Hepatocyte (in vitro differentiated cells): ENCODE measurements at places on chromosomes 3 and 15.

- peak; percentile 64 for DNase-seq
- peaks cover 10% of the 10 kb centered on the region for H3K27me3 ChIP-seq
- no peak overlapping the region for H3K4me3 ChIP-seq
- H3K36me3 ChIP-seq: no peaks in the 10 kb centered on the region
- peak overlapping the region; percentile 89 for H3K27ac ChIP-seq
These were observed 3.1 kb downstream of the GP5 start for GRCh38 chr3:194395778-194396538.

GRCh38 chr3:17752876-17753631 lies 10.6 kb upstream of the TBC1D5 start:
- H3K4me1 ChIP-seq: no peaks in the 10 kb centered on the region
- H3K27me3 ChIP-seq: no peaks in the 10 kb centered on the region
- no peak overlapping the region for H3K27ac ChIP-seq
- no peak overlapping the region for H3K4me3 ChIP-seq

- H3K27me3 ChIP-seq: no peaks in the 10 kb centered on the region
- no peaks in the 10 kb centered on the region for H3K36me3 ChIP-seq
- no peak overlapping the region for H3K4me3 ChIP-seq
These were observed 9.4 kb downstream of the IGSF11 start for GRCh38 chr3:119025171-119025795.

GRCh38 chr15:59152694-59153450 lies 47.9 kb downstream of the CCNB2 start:
- H3K27me3 ChIP-seq: no peaks in the 10 kb centered on the region
- H3K4me1 ChIP-seq: no peaks in the 10 kb centered on the region
- H3K36me3 ChIP-seq: no peaks in the 10 kb centered on the region
- no peak overlapping the region for H3K4me3 ChIP-seq
- no peak for DNase-seq

- no peak overlapping the region for H3K27ac ChIP-seq
- no peaks in the 10 kb centered on the region for H3K27me3 ChIP-seq
- H3K4me1 ChIP-seq: peaks cover 20% of the 10 kb centered on the region
- no peak overlapping the region for H3K4me3 ChIP-seq
- no peaks in the 10 kb centered on the region for H3K36me3 ChIP-seq
- peak; percentile 80 for DNase-seq
These were observed 38.8 kb downstream of the TM2D3 start for GRCh38 chr15:101613130-101614000.

GRCh38 chr3:189685860-189686259 lies 54.7 kb downstream of the TP63 start:
- H3K4me3 ChIP-seq: no peak overlapping the region
- peak; percentile 17 for DNase-seq
- H3K36me3 ChIP-seq: no peaks in the 10 kb centered on the region
- H3K27me3 ChIP-seq: no peaks in the 10 kb centered on the region
- peaks cover 6% of the 10 kb centered on the region for H3K4me1 ChIP-seq

- no peaks in the 10 kb centered on the region for H3K4me1 ChIP-seq
- no peak for DNase-seq
- no peak overlapping the region for H3K4me3 ChIP-seq
- no peaks in the 10 kb centered on the region for H3K27me3 ChIP-seq
These were observed 489.9 kb downstream of the SOX2 start for GRCh38 chr3:182201456-182202168.

GRCh38 chr3:126316031-126316461 lies 41.2 kb downstream of the KLF15 start:
- DNase-seq: no peak
- no peak overlapping the region for H3K4me3 ChIP-seq
- peaks cover 11% of the 10 kb centered on the region for H3K4me1 ChIP-seq
- no peak overlapping the region for H3K27ac ChIP-seq
- no peaks in the 10 kb centered on the region for H3K27me3 ChIP-seq

GRCh38 chr3:120148187-120148949 lies 54.1 kb upstream of the GSK3B start:
- peaks cover 16% of the 10 kb centered on the region for H3K4me1 ChIP-seq

DNA sequence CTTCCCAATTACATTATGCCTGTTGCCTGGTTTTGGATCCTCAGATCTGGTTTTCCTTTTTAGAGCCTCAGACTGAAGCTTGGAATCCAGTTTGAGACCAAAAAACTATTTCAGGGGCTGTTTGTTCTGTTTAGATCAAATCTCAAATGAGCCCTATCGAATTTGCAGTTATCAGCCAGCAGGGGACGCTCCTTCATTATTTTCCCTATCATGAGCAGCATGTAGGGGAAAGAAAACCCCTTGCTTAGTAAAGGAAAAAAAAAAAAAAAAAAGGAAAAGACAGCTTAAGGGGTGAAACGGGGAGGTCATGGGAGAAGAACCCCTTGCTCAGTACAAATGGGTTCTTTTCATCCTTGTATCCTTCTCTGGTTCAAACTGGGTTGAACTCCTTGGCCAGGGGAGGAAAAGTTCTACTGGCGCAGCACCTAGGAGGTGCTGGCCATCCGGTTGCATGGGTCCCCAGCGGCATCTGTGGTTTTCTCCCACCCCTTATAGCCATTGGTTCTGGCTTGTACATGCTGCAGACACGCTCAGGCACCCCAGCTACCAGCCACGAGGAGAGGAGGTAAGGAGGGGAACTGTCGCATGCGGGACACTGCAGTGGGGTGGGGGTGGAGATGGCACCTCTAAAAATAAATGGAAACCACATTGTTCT lies 1375.1 kb upstream of the ALCAM start:
- H3K27ac ChIP-seq: no peak overlapping the region
- no peaks in the 10 kb centered on the region for H3K36me3 ChIP-seq
- H3K4me3 ChIP-seq: no peak overlapping the region
- DNase-seq: no peak

DNA sequence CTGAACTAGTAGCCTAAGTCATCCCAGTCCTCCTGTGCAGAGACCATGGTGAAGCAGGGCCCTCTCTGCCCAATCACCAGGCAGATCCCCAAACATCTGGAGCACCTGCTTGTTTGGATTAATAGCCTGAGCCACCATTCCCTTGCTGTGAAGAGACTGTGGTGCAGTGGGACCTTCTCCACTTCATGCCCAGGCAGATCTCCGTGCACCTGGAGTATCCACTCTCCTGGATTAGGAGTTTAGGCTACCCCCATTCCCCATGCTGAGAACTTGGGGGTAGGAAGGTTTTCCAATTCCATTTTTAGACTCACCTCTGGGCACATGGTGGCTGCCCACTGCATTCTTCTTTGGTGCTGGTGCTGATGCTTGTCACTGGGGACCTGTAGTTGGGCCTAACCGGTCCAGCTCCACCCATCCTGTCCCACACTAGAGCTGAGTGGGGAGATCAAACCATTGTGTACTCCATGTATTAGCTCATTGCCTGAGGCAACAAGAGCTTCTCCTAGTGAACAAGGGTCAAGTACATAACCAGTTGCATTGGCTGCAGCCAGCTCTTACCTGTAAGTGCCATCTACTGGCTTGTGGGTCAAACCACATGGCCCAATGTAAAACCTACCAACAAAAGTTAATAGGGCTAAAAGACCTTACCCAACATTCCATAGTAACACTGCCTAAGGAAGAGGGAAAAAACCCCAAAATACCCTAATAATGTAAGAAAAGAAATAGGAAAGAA lies 382.5 kb upstream of the CBLB start:
- H3K36me3 ChIP-seq: no peaks in the 10 kb centered on the region
- no peak for DNase-seq
- H3K27me3 ChIP-seq: no peaks in the 10 kb centered on the region
- no peak overlapping the region for H3K4me3 ChIP-seq
- no peaks in the 10 kb centered on the region for H3K4me1 ChIP-seq
- no peak overlapping the region for H3K27ac ChIP-seq

GRCh38 chr3:107975529-107976201 lies 115.2 kb downstream of the CD47 start:
- no peak for DNase-seq
- H3K4me3 ChIP-seq: no peak overlapping the region
- H3K4me1 ChIP-seq: peaks cover 5% of the 10 kb centered on the region
- H3K27me3 ChIP-seq: no peaks in the 10 kb centered on the region

DNA sequence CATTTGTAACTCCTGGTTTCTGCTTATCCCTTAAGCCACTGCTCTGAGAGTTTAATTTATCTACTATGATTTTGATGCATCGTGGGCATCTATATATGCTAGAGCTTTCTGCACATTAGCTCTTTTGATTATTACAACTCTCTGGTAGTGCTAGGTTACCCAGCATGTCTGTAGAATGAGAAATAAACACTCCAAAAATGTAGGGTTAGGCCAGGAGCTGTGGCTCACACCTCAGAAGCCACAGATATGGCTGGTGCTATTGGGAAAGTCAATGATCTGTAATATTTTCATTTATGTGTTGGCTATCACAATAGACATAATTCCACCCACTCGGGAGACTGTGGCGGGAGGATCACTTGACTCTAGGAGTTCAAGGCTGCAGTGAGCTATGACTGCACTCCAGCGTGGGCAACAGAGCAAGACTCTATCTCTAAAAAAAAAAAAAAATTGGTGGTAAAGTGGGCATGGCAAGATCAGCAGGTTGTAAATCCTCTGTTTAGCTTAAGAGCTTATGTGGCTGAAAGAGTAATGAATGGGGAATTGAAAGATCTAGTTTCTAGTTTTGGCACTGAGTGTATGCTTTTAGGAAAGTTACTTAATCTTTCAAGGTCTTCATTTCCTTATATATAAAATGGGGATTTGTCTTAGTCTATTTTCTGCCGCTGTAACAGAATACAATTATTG lies 6.3 kb downstream of the TIGIT start:
- no peak overlapping the region for H3K27ac ChIP-seq
- H3K36me3 ChIP-seq: no peaks in the 10 kb centered on the region
- no peak overlapping the region for H3K4me3 ChIP-seq
- H3K27me3 ChIP-seq: no peaks in the 10 kb centered on the region

DNA sequence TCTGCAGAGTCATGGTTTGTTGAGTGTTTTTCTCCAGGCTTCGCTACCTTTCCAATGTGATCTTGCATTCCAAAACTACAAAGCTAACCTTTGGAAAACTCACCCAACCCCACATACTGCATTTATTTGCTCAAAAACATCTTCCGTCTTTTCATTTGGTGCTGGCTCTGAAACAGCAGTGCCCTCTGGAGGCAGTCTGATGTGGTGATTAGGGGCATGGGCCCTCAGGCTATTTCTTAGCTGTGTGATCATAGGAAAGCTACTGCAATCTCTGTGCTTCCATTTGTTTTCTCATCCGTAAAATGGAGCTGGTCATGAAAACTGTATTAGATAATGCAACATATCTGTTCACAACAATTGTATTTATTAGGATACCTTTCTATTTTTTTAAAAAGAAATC lies 47.0 kb downstream of the MTHFS start:
- H3K4me3 ChIP-seq: no peak overlapping the region
- no peaks in the 10 kb centered on the region for H3K36me3 ChIP-seq
- H3K27me3 ChIP-seq: no peaks in the 10 kb centered on the region
- H3K27ac ChIP-seq: no peak overlapping the region
- H3K4me1 ChIP-seq: peaks cover 3% of the 10 kb centered on the region
